ENCODE measurements at places on chromosomes 2 and 18. TPM values are rescaled to one million over a fixed set of nuclear protein-coding genes. Genes with fewer than 3 reads are reported as not detected.

DNA sequence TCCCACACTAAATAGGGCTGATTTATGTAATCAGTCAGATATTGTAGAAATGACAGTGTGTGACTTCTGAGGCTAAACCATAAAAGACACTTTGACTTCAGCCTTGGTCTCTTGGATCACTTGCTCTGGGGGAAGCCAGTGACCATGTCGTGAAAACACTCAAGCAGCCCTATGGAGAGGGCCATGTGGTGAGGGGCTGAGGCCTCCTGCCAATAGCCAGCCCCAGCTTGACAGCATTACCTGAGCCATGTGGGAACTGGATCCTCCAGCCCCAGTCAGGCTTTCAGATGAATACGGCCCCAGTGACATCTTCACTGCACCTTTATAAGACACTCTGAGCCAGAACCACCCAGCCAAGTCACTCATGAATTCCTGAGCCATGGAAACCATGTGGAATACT is 20.8 kb downstream of the TNS1 start:
- DNase-seq: no peak
- no peaks in the 10 kb centered on the region for H3K27me3 ChIP-seq
- H3K27ac ChIP-seq: peak overlapping the region; percentile 36
- H3K4me3 ChIP-seq: no peak overlapping the region
- H3K36me3 ChIP-seq: no peaks in the 10 kb centered on the region

DNA sequence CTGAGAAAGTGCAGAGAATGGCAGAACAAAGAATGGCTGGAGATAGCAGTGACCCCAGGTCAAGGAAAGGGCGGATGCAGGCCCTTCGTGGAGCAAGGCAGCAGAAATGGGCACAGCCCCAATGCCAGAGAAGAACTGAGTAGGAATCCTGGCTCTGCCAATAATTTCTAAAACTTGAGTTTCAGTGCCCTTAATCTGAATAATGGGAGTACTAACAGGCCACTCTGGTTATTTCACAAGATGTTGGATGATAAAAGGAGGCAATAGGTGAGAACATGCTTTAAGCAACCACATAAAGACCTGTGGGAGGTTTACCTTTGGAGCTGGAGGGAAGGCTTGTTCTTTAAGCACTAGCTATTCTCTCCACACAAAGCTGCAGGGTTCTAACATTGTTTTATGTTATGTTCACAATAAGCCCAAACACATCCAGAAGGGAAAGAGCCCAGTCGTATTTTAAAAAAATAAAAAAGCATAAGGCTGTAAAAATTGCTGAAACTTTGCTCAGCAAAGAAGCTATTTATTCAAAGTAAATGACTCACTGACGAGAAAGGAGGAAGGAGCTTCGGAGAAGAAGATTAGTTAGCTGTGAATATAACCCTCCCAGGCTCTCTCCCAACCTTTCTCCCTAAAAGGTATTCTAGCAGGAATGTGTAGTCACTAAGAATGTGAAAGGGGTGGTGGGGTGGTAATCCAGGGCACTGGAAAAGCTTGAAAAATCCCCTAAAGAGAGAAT is 470.2 kb downstream of the TXNL1 start:
- peak overlapping the region; percentile 41 for H3K27ac ChIP-seq
- no peaks in the 10 kb centered on the region for H3K4me1 ChIP-seq

Gene LYG1
- 2.8 TPM for total RNA-seq

DNA sequence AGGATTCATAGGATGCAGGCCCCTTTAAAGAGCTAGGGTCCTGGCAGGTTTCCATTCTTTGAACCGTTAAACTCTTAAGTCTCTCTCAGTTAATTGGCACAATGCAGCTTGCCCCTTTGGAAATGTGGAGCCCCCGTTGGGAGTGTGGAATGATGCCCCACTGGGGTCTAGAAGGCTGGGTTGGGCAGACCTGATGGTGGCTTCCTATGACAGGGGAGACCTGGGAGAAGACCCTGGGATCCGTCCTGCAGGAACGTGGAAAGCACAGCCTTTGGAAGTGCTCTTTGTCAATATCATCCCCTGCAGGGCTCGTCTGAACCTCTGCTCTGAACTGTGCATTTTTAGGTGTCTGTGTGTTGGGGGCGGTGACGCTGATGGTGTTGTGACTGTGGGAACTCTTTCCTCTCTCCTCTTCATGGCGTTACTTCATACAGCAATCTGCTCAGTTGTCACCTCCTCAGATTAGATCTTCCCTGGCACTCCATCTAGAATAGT is 190.6 kb downstream of the MYCN start:
- H3K4me1 ChIP-seq: no peaks in the 10 kb centered on the region
- DNase-seq: no peak
- no peaks in the 10 kb centered on the region for H3K27me3 ChIP-seq
- H3K4me3 ChIP-seq: no peak overlapping the region
- H3K27ac ChIP-seq: no peak overlapping the region

Gene FKBP7
- 6.0 TPM for total RNA-seq

GRCh38 chr2:134133622-134134312 is 120.1 kb upstream of the MGAT5 start:
- H3K27me3 ChIP-seq: no peaks in the 10 kb centered on the region
- H3K27ac ChIP-seq: no peak overlapping the region
- no peaks in the 10 kb centered on the region for H3K36me3 ChIP-seq
- H3K4me1 ChIP-seq: no peaks in the 10 kb centered on the region
- no peak overlapping the region for H3K4me3 ChIP-seq

DNA sequence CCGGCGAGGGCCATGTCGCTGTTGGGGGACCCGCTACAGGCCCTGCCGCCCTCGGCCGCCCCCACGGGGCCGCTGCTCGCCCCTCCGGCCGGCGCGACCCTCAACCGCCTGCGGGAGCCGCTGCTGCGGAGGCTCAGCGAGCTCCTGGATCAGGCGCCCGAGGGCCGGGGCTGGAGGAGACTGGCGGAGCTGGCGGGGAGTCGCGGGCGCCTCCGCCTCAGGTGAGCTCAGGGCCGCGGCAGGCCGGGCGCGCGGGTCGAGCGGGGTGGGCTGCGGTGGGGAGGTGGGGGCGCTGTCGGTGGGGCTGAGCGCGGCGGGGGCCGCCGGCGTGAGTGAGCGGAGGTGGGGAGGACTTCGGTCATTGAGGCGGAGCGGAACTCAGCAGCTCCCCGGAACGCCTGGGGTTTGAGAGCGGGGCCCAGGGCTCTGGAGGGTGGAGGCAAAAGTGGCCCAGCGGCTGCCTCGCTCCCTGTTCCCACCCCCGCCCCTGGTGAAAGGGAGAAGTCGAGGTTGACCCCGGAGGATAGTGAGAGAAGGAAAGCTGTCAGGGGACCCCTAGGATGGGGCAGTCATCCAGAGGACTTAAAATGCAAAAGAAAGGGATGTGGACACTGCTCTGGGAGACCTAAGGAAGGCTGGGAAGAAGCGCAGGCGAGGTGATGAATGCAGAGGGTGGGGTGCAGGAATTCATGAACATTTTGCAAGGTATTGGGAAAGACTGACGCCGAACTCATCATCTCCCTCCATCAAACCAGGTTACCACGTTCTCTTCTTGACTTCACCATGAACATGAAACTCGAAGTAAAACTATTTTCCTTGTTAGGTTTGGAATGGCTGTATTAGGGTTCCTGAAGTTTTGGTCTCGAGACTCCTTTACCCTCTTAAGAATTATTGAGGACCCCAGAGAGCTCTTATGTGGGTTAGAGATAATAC is 633 bp downstream of the MALT1 start:
- peak overlapping the region; percentile 97 for H3K4me3 ChIP-seq
- H3K27ac ChIP-seq: peak overlapping the region; percentile 92

GRCh38 chr2:172196768-172197431 is 94.2 kb upstream of the DLX2 start:
- H3K4me3 ChIP-seq: no peak overlapping the region
- peak overlapping the region; percentile 64 for H3K27ac ChIP-seq
- DNase-seq: peak; percentile 84
- H3K27me3 ChIP-seq: no peaks in the 10 kb centered on the region
- H3K4me1 ChIP-seq: no peaks in the 10 kb centered on the region
- no peaks in the 10 kb centered on the region for H3K36me3 ChIP-seq

Gene MRPL44
- 33.1 TPM for total RNA-seq

DNA sequence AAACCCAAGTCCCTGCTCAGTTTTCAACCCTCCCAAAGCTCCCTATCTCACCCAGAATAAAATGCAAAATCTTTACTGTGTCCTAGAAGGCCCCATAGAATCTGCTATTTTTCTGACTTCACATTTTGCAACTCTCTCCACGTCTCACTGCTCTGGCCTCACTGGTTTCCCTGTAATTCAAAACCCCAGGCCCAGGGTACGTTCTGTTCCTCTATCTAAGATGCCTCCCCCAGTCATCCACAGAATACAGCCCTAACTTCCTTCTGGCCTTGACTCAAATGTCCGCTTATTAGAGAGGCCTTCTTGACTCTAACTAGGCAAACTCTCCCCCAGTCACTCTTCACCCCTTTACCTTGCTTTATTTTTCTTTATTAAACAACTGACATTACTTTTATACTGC is 42.0 kb downstream of the FAM161A start:
- H3K27ac ChIP-seq: no peak overlapping the region
- H3K4me1 ChIP-seq: no peaks in the 10 kb centered on the region
- no peak for DNase-seq
- H3K27me3 ChIP-seq: no peaks in the 10 kb centered on the region
- H3K4me3 ChIP-seq: no peak overlapping the region

DNA sequence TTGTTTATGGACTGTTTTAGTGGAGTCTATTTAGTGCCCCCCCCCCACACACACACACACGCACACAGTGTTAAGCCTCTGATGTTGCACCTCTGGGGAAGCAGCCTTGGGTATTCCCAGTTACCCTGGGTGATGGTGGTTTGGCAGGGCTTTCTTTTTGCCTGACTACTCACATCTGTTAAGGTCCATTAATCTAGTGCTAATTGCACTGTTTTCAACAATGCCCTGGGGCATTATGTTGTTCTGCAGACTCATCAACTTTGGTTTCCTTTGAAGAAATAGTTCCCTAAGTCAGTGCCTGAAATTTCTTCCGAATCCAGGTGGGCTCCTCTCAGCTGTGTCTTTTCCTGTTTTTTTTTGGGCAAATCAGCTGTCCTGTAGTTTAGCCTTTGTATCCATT is 34.7 kb downstream of the SPOPL start:
- no peak overlapping the region for H3K4me3 ChIP-seq
- H3K36me3 ChIP-seq: no peaks in the 10 kb centered on the region
- no peaks in the 10 kb centered on the region for H3K27me3 ChIP-seq
- DNase-seq: no peak

Gene KCNG2
- not detected for total RNA-seq

GRCh38 chr2:148968776-148969319 is 69.7 kb upstream of the LYPD6B start:
- H3K36me3 ChIP-seq: no peaks in the 10 kb centered on the region
- H3K27ac ChIP-seq: no peak overlapping the region
- no peaks in the 10 kb centered on the region for H3K27me3 ChIP-seq
- DNase-seq: no peak
- no peak overlapping the region for H3K4me3 ChIP-seq

DNA sequence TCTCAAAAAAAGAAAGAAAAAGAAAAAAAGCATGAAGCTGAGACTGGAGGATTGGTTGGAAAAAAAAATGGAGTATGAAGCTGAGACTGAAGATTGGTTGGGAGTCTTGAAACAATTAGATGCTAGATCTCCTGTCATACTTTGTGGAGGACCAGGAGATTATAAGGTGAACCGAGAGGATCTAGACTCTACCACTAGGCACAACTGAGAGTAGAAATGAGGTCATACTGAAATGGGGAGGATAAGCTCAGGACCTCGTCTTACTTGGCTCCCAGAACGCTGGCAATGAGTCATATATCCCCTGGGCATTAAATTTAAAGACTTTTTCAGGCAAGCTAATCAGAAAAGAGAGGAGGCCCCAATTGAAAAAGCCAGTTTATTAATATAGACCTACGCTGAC is 3.3 kb upstream of the ORC2 start:
- no peak overlapping the region for H3K4me3 ChIP-seq
- H3K27ac ChIP-seq: no peak overlapping the region
- no peaks in the 10 kb centered on the region for H3K36me3 ChIP-seq
- H3K27me3 ChIP-seq: no peaks in the 10 kb centered on the region
- DNase-seq: no peak

DNA sequence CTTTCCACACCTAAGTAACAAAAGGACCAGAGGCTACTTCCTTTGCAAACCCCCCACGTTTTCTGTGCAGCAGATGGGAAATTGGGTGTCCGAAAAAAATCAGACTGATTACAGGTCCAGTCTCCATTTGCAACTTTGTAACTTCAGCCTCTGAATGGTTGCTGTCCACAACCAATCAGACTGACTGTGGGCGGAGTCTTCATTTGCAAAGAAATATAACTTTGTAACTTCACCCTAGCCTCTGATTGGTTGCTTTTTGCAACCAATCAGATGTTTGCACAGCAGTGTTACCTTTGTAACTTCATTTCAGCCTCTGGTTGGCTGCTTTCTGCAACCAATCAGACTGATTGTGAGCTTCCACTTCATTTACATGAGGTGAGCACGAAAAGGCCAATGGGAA is 27.8 kb upstream of the CACNB4 start:
- H3K27ac ChIP-seq: no peak overlapping the region
- no peaks in the 10 kb centered on the region for H3K27me3 ChIP-seq
- no peak for DNase-seq
- no peak overlapping the region for H3K4me3 ChIP-seq

- H3K4me3 ChIP-seq: no peak overlapping the region
- H3K4me1 ChIP-seq: no peaks in the 10 kb centered on the region
- no peak overlapping the region for H3K27ac ChIP-seq
- H3K36me3 ChIP-seq: no peaks in the 10 kb centered on the region
- no peaks in the 10 kb centered on the region for H3K27me3 ChIP-seq
Observed at GRCh38 chr2:195622966-195623365, 34.1 kb upstream of the SLC39A10 start.

DNA sequence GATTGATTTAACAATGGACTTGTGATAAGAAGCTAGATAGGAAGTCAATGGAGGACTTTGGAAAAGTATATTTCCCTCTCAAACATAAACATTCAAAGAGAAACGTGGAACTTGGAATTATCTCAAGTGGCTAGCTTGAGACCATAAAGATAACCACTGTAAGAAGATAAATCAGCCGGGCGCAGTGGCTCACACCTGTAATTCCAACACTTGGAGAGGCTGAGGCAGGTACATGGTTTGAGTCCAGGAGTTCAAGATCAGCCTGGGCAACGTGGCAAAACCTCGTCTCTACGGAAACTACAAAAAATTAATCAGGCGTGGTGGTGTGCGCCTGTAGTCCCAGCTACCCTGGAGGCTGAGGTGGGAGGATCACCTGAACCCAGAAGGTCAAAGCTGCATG is 405.9 kb upstream of the ACVR2A start:
- no peak overlapping the region for H3K4me3 ChIP-seq
- H3K36me3 ChIP-seq: no peaks in the 10 kb centered on the region

- no peak overlapping the region for H3K27ac ChIP-seq
- H3K36me3 ChIP-seq: no peaks in the 10 kb centered on the region
- no peaks in the 10 kb centered on the region for H3K27me3 ChIP-seq
Observed at GRCh38 chr2:156192468-156192867, 140.1 kb downstream of the NR4A2 start.

DNA sequence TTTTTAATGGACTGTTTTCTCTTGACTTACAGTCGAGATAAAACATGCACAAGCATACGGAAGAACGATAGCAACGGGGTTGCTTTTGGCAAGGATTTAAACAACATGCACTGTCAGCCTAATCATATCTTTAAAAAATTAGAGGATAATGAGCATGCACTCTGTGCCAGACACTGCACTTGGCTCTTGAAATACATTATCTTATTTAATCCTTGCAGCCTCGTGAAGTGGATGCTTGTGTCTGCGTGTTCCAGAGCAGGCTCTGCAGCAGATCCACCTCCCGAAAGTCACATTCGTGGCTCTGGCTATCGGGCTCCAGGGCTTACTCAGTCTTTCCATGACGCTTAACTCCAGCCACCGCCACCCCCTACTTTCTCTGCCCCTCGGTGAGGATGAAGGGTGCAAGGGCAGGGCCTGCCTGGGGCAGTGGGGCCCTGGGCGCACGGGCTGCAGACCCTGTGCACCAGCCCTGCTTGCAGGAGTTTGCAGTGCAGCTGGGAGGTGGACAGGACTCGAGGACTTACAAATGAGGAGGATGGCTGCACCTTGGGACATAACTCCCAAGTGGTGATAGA is 61.7 kb downstream of the ACKR3 start:
- DNase-seq: no peak
- H3K27me3 ChIP-seq: no peaks in the 10 kb centered on the region
- no peak overlapping the region for H3K27ac ChIP-seq

Measured in prostate gland (tissue), 2 donors.